ENCODE measurements at places on chromosomes 4 and X.

- no peaks in the 10 kb centered on the region for H3K36me3 ChIP-seq
- peak within 1 kb of the TSS; percentile 87 for H3K4me3 ChIP-seq
- DNase-seq, result peak; percentile 65
- peak within 1 kb of the TSS; percentile 63 for H3K27ac ChIP-seq
These were observed at the start of gene MFAP3L for GRCh38 chr4:170026253-170027021. Gene MFAP3L (minus strand): TSS chr4:170026395. CDS start chr4:170005877, 20,518 bp downstream.

DNA sequence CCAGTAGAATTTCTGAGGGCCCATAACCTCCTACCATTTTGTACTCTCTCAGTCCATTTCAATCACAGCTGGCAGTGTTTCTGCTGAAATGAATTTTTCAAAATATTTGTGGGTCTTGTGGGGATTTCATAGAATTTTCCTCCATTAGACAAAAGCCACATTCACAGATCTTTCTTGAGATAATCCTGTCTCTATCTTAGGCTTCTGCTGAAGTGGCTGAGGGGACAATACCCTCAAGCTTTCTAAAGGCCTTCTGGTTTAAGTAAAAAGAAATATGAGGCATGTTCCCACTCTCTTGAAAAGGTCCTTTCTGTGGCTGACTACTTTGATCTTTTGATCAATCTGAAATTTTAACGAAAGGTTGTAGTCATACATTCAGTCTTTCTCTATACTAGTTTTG is 1930.0 kb upstream of the AGA start:
- H3K27me3 ChIP-seq, result no peaks in the 10 kb centered on the region
- no peak overlapping the region for H3K27ac ChIP-seq
- DNase-seq, result no peak
- no peaks in the 10 kb centered on the region for H3K36me3 ChIP-seq
- H3K4me1 ChIP-seq, result no peaks in the 10 kb centered on the region
- H3K4me3 ChIP-seq, result no peak overlapping the region

DNA sequence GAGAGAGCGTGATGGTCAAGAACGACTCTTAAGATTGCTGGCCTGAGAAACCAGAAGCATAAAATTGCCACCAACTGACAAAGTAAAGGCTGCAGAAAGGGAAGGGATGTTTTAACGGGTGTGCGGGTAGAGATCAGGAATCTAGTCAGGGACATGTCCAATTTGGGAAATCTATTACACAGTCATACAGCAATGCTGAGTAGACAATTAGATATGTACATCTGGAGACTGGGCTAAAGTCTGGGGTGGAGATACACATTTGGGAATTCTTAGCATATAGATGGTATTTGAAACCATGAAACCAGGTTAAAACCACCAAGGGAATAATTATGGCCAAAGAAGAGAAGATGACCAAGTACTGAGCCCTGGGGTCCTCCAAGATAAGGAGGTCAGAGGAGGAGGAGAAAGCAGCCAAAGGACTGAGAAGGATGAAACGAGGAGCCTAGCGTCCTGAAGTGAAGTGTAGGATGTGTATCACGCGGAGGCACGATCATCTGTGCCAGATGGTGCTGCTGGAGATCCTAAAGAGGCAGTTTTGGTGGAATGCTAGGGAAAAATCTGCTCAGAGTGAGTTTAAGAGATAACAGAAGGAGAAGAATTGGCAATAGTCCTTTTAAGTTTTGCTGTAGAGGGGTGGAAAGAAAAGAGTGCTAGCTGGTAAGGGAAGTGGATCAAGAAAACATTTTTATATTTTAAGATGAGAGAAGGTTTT is 36.5 kb downstream of the SEC24D start:
- no peak for DNase-seq
- H3K27me3 ChIP-seq, result no peaks in the 10 kb centered on the region
- H3K36me3 ChIP-seq, result peaks cover 34% of the 10 kb centered on the region
- no peak overlapping the region for H3K4me3 ChIP-seq

DNA sequence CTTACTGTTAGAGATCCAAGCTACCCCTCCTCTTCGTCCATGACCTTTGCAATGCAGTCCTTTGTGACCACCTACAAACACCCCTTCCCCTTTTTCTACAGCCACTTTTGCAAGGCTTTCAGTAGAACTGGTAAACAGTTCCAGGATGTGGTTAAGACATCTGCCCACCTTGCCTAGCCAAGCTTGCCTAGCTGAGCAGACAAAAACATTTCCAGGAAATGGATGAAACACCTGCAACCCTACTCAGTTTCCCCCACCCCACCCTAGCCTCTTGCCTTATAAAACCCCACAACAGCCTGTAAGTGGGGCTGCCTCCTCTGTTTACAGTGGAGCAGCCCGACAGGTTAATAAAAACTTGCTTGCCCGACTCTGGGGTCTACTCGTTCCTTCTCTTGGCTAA is 133.8 kb downstream of the ZC4H2 start:
- H3K36me3 ChIP-seq, result peaks cover 25% of the 10 kb centered on the region
- no peaks in the 10 kb centered on the region for H3K27me3 ChIP-seq
- H3K27ac ChIP-seq, result peak overlapping the region; percentile 90
- DNase-seq, result no peak
- H3K4me3 ChIP-seq, result peak overlapping the region; percentile 53

DNA sequence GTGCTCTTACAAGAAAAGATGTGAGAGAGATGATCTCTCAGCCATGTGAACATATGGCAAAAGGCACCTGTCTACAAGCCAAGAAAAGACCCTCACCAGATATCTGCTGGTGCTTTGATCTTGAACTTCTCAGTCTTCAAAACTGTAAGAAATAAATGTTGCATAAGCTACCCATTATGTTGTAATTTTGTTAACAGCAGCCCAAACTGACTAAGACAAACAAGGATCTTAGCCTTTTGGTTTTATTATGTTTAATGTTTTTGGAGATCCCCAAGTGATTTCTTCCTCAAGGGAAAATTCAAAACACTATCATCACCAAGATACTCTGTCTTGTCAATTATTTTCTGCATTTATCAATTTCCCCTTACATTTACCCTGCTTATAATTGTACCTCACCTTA is 21.8 kb upstream of the CCNI start:
- H3K36me3 ChIP-seq, result no peaks in the 10 kb centered on the region
- H3K27ac ChIP-seq, result no peak overlapping the region
- H3K27me3 ChIP-seq, result no peaks in the 10 kb centered on the region
- no peak for DNase-seq
- H3K4me1 ChIP-seq, result peaks cover 17% of the 10 kb centered on the region
- H3K4me3 ChIP-seq, result no peak overlapping the region

DNA sequence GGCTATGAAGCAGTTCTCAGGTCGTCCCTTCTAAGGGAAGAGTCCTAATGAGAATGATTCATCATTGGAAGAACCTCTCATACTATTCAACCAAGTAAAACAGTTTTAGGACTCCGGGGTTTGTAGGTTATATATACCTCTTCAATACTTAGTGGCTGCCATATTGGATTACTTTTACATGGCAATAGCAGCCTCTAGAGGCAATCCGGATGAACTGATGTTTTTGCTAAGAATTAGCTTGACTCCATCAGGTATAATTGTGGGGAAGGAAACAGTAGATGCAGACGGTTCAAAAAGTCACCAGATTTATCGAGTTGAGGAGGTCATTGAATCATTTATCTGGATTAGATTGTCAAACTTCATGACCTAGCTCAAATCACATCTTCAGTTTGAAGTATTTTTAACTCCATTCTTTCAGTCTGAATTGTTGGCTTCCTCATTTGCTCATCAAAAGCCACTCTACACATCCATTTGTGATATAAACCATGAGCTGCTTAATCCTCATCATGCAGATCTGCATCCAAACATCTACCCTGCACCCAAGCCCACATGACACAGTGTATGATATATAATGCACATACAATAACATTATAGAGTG is 28.4 kb downstream of the GUCY1B1 start:
- H3K36me3 ChIP-seq, result no peaks in the 10 kb centered on the region
- H3K27me3 ChIP-seq, result peaks cover 1% of the 10 kb centered on the region
- H3K4me3 ChIP-seq, result no peak overlapping the region
- H3K27ac ChIP-seq, result no peak overlapping the region

DNA sequence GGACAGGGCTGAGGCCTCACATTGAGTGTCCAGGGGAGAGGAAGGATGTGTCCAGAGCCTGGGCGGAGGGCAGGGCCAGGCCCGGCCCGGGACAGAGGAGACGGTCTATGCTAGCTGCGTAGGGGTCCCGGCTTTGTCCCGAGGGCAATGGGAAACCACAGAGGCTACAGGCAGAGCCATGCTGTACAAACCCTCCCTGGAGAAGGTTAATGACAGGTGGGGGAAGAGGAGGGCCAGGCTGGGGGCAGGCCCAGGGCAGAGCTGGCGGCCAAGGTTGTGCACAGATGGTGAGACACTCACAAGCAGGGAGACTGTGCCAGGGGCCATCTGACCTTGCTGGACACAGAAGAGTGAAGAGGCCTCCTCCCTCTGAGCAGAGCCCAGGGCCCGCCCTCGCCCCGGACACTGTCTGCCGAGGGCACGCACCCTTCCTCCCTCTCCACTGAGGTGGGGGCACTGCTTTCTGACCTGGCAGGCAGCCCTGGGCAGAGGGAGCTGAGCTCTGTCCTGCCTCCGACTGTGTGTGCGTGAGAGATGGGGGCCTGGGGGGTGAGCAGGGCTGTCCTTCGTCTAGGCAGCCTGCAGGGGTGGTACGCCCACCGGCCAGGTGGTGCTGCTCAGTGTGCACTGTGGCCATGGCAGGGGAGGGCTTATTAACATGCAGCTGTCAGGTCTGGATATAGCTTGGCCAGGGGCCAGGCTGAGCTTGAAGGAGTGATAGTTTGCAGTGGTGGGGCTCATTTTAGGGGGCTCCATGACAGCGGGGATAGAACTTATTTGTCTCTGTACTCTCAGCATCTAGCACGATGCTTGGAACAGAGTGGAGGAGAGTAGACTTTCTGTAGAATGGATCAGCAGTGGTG is 75.7 kb upstream of the LRPAP1 start:
- no peak for DNase-seq
- H3K27ac ChIP-seq, result no peak overlapping the region
- peaks cover 4% of the 10 kb centered on the region for H3K4me1 ChIP-seq
- H3K4me3 ChIP-seq, result no peak overlapping the region

- H3K27me3 ChIP-seq, result no peaks in the 10 kb centered on the region
- no peak overlapping the region for H3K4me3 ChIP-seq
- H3K36me3 ChIP-seq, result no peaks in the 10 kb centered on the region
- H3K27ac ChIP-seq, result no peak overlapping the region
- no peak for DNase-seq
- no peaks in the 10 kb centered on the region for H3K4me1 ChIP-seq
These were observed 38.7 kb downstream of the GABRA4 start for GRCh38 chr4:46954643-46955042.

DNA sequence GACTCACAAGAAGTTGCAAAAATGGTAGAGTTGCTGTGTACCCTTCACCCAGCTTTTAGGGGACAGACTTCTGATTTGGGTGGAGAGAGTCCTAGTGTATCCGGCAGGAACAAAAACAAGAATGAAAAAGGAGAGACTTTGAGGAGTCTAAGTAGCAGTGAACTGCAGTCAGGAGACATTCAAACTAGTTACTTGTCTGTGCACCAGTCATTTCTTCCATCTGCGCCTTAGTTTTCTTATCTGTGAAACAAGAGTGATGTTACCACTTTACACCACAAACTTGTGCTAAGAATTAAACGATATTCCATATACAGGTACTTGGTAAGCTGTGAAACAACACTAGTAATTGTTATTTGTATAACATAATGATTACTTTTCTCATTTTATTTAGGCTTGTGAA is 47.3 kb downstream of the SH2D1A start:
- H3K27me3 ChIP-seq, result no peaks in the 10 kb centered on the region
- no peak overlapping the region for H3K27ac ChIP-seq
- no peaks in the 10 kb centered on the region for H3K36me3 ChIP-seq
- peaks cover 2% of the 10 kb centered on the region for H3K4me1 ChIP-seq
- DNase-seq, result no peak

DNA sequence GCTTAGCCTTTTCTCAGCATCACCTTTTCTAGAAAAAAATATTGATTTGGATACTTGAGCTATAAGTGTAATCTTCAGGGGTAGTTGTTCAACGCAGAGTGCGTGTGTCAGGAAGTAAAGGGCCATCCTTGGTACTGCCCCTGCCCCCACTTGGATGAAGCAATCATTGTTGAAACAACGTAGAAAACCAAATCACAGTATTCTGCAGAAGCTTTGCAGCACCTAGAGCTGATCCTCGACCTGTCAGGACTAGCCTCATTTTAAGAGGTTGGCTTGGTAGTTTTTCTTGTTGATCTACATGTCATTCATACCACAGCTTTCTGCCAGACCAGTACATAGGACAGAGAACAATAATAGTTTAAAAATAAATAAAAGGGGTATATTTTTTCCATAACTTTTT is 65.3 kb upstream of the MYOZ2 start:
- DNase-seq, result no peak
- H3K27me3 ChIP-seq, result peaks cover 6% of the 10 kb centered on the region
- no peak overlapping the region for H3K4me3 ChIP-seq
- H3K4me1 ChIP-seq, result no peaks in the 10 kb centered on the region
- no peak overlapping the region for H3K27ac ChIP-seq

GRCh38 chr4:127968586-127968985 is 3.4 kb downstream of the ABHD18 start:
- H3K27me3 ChIP-seq, result no peaks in the 10 kb centered on the region
- peaks cover 2% of the 10 kb centered on the region for H3K36me3 ChIP-seq
- H3K4me1 ChIP-seq, result peaks cover 8% of the 10 kb centered on the region
- H3K4me3 ChIP-seq, result no peak overlapping the region
- no peak for DNase-seq

DNA sequence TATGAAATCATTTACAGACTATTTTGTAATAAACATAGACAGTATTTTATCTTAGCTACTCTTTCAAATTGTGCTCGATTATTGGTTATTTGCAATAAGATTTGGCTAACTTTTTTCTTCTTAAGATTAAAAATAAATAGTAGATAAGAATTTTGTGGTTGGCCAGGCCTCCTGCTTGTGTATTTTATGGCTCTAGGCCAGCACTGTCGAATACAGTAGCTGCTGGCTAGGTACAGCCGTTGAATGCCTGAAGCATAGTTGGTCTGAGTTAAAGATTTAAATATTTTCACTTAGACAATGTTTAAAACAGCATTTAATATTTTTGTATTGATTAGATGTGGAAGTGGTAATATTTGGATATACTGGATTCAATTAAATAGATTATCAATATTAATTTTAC is 481.0 kb downstream of the SPRY1 start:
- H3K4me1 ChIP-seq, result no peaks in the 10 kb centered on the region
- H3K27ac ChIP-seq, result no peak overlapping the region
- DNase-seq, result no peak
- H3K27me3 ChIP-seq, result no peaks in the 10 kb centered on the region
- H3K36me3 ChIP-seq, result no peaks in the 10 kb centered on the region
- H3K4me3 ChIP-seq, result no peak overlapping the region

DNA sequence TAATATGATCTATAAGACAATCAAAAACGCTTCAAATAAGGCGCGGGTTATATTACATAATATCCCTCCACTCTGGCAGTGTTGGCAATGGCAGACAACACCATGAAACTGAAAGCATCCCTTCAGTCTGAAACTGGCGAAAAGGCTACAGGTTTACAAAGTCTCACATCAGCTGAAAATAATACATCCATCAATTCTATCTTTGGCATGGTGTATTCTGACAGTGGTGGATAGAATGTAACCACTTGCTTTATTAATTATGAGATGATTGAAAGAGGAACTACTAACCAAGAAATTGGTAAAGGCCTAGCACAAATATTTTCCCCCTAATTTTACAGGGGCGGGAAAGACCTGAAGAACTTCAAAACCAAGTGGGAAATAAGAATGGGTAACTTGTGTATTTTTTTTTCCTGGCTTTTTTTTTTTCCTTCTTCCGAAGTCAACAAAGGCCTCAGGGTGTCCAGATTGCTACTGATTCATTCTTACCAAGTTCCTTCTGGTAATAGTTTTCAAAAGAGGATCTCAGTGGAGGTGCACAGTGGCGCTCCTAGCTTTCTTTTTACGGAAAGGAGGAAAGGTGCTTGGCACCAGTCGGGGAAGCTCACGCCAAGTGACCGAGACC is 728 bp downstream of the UBA6 start:
- peak overlapping the region; percentile 95 for H3K27ac ChIP-seq
- peaks cover 32% of the 10 kb centered on the region for H3K4me1 ChIP-seq
- no peak for DNase-seq
